ENCODE measurements at places on chromosomes 16 and 17. TPM values are rescaled to one million over a fixed set of nuclear protein-coding genes. Genes with fewer than 3 reads are reported as not detected.

The KIF1C gene
- 64.5 TPM for total RNA-seq

The SETD1A gene
- 7.7 TPM for total RNA-seq

The PHF23 gene
- 28.3 TPM for total RNA-seq

The FNDC8 gene
- not detected for total RNA-seq

The MT1H gene
- total RNA-seq = not detected
